Activated CD8-positive, alpha-beta memory T cell treated with anti-CD3 and anti-CD28 coated beads, Interleukin-2, amount 10 ng/mL, durations not matched to agents 7 days and 5 days (primary cell): ENCODE measurements at places on chromosomes 12 and 14. TPM values are rescaled to one million over a fixed set of nuclear protein-coding genes. Genes with fewer than 3 reads are reported as not detected.
A peak's percentile ranks its signal among the peaks of the same experiment; 100 is the strongest.

GRCh38 chr14:45698462-45699134, 445.6 kb upstream of the MIS18BP1 start:
- DNase-seq: no peak

- no peak for DNase-seq
Measured at GRCh38 chr14:36701132-36701531, 39.5 kb downstream of the PAX9 start.

- DNase-seq: no peak
Measured at GRCh38 chr12:54439521-54440255, 20.6 kb upstream of the ITGA5 start.

- DNase-seq: peak; percentile 43
Measured at GRCh38 chr14:92093320-92093719, 13.1 kb downstream of the ATXN3 start.

BCL2L2 gene
- 3.1 TPM for total RNA-seq

NXPH4 gene
- total RNA-seq: 0.58 TPM

KRT72 gene
- total RNA-seq: 0.15 TPM

KRT6B gene
- total RNA-seq: not detected

DEGS2 gene
- not detected for total RNA-seq
